Astrocyte of the spinal cord (primary cell): ENCODE measurements at places on chromosomes 7 and 10.

DNA sequence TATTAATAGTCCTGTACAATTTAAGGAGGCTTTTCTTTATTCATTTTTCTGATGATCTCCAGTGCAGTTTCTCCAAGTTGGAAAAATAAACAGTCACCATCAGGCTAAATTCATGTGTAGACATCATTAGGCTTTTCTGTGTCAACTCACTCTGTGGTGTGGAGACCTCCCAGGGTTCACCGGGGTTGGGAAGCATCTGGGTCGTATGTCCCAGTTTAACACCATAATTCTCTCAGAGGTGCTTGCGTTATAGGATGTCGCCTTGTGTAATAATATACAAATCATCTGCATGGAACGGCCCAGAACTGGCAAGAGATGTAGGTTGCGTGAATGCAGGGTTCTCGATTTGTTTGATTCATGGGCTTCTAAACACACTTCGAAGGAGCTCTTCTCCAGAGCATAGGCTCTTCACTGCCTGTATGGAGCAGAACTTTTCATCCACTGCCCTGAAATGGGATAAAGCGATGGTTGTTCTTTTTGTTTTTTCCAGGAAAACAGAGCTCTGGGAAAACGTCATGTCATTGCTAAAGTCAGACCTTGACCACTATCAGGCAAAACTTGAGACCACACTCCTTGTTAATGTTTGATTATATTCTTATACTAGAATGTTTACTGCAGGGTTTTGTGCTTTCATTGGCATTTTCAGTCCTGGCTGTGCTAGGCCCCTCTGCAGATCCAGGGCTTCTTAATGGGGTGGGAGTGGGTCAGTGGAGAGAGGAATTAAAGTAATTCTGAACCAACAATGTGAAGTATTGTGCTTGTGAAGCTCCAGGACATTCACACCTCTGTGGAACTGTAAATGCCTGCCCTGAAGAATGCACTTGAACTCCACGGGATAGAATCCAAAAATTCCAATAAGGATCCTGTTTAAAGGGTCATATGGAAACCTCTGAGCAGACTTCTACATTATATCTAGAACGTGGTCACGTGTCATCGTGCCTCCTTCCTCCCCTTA lies 172.8 kb downstream of the TRIL start:
- no peak for DNase-seq

DNA sequence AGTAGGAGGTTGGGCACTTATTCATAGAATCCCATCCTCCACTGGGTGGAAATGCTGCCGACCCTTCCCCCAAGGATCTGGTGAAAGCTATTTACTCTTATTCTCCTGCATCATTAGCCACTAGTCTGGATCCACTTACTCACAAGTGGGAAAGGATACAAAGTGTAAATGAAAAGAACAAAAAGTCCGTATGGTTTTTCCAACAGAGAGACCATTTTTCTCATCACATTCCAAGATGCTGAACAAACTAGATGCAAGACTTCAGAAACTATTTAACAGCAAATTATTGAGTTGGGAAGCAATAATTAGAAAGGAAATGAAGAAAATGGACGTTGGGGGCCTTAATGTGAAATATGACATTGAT lies 242.4 kb upstream of the GLI3 start:
- DNase-seq: no peak

DNA sequence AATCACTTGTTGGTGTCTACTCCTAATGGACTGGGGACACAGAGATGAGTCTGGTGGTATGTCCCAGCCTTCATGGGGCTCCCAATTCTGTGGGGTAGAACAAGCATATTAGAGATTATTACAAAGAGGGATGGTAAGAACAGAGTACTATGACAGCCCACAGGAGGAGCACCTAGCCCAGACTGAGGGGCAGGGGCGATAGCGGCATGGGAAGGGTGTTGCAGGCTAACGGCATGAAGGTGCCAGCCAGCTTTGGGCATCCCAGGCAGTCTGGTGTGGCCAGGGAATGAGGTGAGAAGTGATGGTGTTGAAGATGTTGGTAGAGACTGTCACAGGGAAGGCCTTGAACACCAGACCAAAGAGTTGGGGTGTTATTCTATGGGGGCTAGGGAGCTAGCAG lies 280.0 kb downstream of the RPS24 start:
- no peak for DNase-seq

DNA sequence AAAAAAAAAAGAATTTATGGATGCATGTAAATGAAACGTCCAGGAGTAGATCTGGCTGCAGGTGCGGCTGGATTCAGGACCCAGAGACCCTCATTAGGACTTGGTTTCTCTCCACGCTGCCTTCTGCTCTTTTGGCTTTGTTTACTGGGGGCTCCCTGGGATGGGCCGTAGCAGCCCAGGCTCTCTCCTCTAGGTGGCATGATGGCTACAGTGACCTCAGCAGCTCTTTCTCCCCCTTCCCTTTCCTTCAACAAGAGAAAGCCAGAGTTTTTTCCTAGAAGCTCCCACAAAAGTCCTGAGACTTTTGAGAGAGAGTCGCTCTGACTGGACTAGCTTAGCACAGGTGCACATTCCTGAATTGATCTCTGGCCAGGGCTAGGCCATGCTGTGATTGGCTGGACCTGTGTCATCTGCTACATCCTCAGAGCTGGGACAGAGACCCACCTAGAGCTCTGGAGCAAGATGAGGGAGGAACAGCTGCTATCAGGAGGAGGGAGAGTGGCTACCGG lies 67.8 kb upstream of the PDCD4 start:
- DNase-seq: peak; percentile 34

- peak; percentile 16 for DNase-seq
Observed at GRCh38 chr7:36598054-36598674, 126.1 kb downstream of the AOAH start.

DNA sequence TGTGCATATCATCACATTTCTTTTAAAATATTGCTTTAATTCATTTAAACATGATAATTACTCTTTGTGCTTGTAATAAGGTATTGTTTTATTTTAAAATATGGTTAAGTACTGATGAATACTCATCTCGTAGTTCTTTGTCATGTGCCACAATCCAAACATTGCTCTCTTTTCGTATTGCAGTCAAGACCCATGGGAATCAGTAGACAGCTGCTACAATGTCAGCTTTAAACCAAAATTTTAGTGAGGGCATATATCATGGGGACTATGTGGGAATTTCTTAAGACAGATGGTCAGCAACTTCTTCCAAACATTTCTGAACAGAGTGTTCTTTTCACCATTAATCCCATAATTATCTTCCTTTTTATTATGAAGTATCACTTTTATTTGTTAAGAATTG lies 77.2 kb upstream of the FZD1 start:
- no peak for DNase-seq

GRCh38 chr10:126315494-126316177 lies 72.6 kb downstream of the ADAM12 start:
- DNase-seq: peak; percentile 85
